ENCODE measurements at places on chromosomes 3 and 15.

- DNase-seq = no peak
Measured at GRCh38 chr15:35038626-35039451, 46.3 kb downstream of the NANOGP8 start.

DNA sequence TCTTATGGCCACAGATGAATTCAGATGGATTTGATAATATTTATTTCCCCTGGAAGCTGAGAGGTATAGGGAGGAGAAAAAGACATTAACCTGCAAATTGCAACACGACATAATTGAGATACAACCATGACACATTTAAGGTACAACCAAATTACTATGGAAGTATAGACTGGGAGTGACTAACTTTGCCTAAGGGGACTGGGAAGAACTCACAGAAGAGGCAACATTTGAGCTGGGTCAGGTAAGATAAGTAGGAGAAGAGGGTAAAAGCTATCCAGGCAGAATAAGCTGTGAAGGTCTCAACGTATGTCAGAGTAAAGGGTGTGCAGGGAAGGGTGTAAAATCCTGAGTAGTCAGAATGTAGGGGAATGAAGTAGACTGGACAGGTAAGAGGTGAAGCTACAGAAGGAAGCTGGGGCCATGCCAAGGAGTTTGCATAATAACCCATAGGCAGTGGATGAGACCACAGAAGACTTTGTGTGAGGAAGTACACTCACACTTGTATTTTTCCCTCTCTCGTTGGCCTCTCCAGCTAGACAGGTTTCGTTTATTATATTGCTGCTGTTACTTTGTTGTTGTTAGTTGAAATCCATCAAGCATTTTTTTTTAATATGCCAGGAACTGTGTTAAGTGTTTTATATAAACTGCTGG, 28.0 kb upstream of the PTX3 start:
- no peak for DNase-seq

DNA sequence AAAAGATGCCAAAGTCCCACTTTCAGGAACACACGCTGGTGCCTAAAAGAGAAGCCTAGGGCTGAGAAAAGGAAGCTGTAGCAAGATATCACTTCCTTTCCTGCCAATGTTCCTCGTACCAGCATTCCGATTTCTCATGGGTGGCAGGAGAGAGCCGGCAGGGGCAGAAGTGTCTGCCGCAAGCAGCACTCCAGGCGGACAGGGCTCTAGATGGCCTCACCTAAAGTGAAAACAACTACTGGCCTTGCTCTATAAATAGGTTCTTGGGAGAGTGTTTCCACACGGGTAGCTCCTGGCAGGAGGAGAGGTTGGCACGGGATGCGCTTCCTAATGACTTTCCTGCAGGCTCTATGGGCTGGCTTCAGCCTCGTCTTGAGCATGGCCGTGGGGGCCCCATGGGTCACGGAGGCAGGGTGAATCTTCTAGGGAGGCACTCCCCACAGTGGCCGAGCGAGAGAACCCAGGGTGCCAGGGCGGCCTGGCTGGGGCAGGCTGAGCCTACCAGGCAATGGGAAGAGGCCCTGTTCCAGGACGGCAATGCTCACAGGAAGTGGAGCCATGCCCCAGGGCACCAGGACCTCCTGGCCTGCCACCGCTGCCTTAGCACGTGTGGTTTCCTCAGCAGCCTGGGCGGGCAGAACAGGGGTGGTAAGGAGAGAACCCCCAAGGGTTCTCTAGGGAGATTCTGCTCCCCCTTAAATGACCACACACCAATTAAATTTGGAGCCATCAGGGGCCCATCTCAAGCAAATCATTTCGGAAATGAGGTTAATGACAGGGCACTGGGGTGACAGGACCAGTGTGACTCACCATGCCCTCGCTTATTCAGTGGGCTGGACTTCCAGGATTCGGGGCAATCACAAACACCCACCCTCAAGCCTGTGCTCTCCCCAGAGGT, 14.6 kb upstream of the DUSP7 start:
- peak; percentile 53 for DNase-seq

- no peak for DNase-seq
Measured at GRCh38 chr3:60803216-60804173, 447.8 kb downstream of the FHIT start.

DNA sequence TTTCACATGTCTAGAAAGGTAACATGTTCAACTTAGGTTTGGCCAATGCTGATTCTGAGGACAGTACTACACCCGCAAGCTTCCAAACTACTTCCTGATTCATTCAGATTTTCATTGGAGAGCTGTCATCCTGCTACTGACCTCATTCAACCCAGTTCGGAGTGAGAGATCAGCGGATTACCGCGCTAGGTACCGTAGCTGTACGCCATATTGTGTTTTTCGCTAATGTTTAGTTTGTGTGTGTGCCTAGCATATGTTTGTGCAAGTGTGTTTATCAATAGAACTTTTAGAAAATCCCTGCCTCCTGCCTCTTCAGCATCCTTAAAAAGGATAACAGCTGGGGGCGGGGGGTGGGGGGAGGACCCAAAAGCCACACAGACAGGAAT, 1.1 kb downstream of the ZBTB20 start:
- DNase-seq = peak; percentile 86

GRCh38 chr3:192957441-192958021, 39.9 kb upstream of the MB21D2 start:
- peak; percentile 92 for DNase-seq

- no peak for DNase-seq
Measured at GRCh38 chr3:46553154-46553553, 12.9 kb downstream of the LRRC2 start.

GRCh38 chr15:66650433-66650832, 51.6 kb upstream of the SMAD6 start:
- peak; percentile 52 for DNase-seq

Measured in ELR (cell line).